Stimulated activated CD4-positive, alpha-beta T cell treated with anti-CD3 and anti-CD28 coated beads, Interleukin-15, amount 100 ng/mL, for 1 hour (primary cell): ENCODE measurements at places on chromosomes 11 and 22.
A peak's percentile ranks its signal among the peaks of the same experiment; 100 is the strongest.

GRCh38 chr11:73359341-73359740 lies 16.9 kb upstream of the RELT start:
- no peak for DNase-seq

DNA sequence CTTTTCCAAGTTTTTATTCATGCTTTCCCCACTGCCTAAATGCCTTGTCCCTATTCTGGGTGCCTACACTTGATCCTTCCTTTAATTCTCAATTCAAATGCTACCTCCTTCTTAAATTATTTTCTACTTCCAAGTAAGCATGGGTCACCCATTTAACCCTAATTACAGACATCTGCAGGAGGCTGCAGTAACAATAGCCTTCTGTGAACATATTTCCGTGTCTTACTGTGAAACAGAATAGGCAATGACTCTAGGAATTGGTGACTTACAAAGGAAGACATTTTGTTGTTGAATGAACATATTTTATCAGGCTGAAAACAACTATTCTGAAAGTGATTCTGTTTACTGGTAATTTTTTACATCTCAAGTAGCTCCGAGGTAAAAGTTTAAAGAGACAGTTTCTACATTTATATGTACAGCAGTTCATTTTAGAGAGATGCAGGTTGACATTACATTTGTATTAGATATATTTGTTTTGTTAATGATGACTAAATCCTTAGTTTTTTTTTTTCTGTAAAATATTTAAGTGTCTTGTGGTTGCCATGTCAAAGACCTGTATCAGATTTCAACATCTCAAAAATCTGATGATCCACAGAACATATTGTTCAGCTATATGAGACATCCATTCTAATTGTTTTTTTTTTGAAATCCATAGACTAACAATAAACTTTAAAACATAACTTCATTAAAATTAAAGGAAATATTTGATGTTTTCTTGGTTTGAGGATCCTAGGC lies 316.8 kb downstream of the CASP12 start:
- no peak for DNase-seq

DNA sequence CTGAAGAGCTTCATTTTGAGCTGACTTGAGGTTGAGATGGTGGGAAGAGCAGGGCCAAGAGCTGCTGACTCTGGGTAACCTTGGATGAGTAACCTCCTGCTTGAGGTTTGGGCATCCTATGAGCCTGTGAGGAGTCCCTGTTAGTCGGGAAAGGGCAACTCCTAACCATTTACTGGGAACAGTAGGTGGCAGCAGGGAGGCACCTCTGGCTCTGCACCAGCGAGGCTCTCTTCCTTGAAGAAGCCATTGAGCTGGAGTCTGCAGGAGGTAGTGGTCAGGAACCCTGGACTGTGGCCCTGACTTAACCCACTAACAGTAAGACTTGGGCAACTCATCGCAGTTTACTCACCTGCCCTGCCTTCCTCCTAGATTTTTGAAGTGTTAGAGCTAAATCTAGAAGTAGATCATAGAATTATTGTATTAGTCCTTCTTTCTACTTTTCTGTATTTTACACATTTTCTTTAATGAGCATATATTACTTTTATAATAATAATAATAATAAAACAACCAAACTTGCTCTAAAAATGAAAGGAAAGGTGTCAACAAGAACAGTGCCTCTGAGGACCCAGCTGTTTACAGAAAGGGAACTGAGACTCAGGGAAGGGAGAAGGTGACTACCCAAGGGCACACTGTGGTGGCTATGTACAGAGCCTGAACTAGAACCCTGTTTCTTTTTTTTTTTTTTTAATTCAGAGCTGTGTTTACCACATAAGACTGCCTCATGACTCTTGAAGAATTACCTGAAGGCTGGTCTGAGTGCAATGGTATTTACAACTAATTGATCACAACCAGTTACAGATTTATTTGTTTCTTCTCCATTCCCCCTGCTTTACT lies 47.5 kb downstream of the MEI1 start:
- peak; percentile 9 for DNase-seq

DNA sequence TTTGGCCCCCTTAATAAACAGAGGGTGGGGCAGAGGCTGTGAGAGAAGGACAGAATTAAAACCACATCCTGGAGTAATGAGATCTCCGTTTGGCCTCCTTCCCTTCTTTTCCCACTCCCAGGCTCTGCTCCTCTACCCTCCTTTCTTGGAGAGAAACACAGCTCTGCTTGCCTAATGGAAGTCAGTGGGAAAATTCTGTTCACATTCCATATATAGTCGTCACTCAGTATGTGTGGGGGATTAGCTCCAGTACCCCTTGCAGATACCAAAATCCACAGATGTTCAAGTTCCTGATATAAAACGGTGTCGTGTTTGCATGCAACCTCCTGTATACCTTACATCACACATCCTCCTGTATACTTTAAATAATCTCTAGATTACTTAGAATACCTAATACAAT lies 37.6 kb upstream of the THY1 start:
- DNase-seq: no peak

GRCh38 chr11:69683764-69684333 lies 8.7 kb upstream of the LTO1 start:
- DNase-seq: no peak

DNA sequence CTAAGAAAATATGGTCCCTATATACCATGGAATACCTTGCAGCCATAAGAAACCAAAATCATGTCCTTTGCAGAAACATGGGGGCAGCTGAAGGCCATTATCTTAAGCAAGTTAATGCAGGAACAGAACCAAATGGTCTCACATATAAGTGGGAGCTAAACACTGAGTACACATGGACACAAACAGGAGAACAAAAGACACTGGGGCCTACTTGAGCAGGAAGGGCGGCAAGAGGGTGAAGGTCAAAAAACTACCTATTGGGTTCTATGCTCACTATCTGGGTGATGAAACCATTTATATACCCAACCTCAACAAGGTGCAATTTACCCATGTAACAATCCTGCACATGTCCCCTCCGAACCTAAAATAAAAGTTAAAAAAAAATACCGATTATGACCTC lies 22.5 kb downstream of the GAS2 start:
- DNase-seq: no peak

- no peak for DNase-seq
Measured at GRCh38 chr11:26245046-26245445, 86.9 kb upstream of the ANO3 start.

- DNase-seq: no peak
Measured at GRCh38 chr11:12529793-12530192, 144.4 kb upstream of the TEAD1 start.

DNA sequence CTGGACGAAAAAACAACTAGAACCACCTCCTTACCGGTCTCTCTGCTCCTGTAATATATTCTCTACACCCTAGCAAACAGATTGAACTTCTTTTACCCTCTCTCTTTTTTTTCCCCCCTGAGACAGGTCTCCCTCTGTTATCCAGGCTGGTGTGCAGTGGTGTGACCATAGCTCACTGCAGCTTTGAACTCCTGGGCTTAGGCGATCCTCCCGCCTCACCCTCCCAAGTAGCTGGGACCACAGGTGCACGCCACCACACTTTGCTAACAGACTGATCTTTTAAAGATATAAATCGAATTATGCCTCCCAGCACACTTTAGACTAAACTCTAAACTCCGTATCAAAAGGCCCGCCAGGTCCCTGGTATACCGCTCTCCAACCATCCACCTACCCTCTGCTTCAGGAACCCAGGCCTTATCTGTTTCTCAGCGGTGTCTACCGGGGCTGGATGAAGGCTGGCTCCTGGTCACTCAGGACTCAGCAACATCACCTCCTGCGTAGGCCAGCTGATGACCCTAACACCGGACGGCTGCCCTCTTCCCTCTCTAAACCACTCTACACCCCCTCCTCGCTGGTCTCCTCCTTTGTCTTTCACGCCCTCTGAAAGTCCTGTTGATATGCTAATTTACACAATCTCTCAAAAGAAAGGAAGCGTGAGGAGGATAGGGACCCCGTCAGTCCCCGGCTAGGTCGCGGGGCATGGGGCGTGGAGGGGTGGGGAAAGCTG lies 745 bp downstream of the C22orf39 start:
- no peak for DNase-seq

- no peak for DNase-seq
Measured at GRCh38 chr22:33438273-33438672, 380.1 kb upstream of the SYN3 start.

DNA sequence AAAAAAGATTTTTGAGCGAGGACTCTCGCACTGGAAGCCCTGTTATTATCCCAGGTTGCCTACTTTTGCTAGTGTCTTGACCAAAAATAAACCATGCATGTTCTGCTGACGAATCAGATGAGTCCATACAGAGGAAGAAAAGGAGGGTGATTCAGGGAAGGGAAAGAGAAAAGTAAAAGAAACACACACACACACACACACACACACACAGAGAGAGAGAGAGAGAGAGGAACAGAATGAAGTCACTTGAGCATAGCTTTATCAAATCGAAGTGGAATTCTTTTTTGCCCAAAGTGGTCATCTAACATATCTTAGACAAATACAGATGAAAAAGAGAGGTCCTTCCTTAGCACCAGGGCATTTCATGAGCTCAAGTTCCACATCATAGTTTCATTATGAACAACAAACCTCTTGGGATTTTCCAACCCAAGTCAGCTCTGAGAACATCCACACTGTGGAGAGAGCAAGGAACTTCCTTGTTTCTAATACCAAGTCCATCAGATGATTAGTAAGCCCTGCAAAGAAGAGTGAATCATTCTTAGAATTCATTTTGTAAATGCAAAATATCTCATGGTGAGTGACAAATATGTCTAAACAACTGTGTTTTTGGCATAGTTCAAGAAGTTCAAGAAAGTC lies 7.7 kb upstream of the MMP12 start:
- no peak for DNase-seq

DNA sequence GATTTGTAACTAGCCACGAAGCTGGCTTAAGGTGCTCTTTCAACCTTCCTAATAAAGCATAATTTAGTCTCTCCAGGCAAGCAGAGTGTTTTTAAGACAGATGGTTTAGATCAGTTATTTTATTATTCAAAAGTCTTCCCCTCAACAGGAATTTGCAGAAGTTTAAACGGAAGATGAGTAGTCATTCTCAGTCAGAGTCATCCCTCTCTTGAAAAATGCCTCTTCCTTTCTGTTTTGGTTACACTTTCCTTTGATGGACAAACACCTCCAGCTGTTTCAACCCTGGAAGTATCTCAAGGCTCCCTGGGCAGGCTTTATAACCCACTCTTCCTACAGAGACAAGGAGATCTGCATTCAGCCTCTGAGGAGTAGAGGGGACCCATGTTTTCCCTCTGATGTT lies 60.3 kb upstream of the POU2AF2 start:
- no peak for DNase-seq

- no peak for DNase-seq
Measured at GRCh38 chr11:69321877-69322361, 28.0 kb downstream of the MYEOV start.

- DNase-seq: peak; percentile 62
Measured at GRCh38 chr22:45435544-45436139, 22.1 kb downstream of the RIBC2 start.

DNA sequence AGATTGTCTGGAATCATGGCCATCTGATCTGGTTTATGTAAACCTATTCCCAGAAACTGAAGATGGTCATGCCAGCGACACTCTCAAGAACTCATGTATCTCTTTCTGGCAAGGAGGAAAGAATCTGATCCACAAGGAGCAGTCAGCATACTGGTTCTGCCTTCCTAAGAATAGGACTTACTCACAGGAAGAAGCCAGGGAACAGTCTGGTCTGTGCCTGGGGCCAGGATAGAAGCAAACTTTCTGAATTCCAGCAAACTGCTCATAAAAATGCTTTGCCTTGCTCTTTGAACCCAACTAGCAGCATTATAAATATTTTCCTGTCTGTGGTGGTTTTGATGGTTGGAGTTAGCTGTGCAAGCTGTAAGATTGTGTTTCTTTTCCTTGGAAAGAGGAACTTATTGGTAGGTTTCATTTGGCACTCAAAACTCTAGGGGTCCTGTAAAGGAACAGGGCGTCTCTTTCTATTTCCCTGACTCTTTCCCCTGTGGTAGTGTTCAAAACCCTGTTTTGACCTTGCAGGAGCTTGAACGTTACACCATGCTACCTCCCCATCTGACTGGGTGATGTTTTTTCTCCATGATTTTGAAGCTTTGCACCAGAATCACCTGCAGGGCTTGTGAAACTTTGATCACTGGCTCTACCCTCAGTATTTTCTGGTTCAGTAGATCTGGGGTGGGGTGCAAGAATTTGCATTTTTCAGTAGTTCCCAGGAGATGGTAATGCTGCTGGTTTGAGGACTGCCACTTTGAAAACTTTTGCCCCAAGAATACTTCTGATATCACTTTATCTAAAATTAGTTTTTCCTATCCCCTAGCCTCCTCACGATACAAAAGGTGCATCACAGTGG lies 627.8 kb upstream of the ANO5 start:
- DNase-seq: no peak

DNA sequence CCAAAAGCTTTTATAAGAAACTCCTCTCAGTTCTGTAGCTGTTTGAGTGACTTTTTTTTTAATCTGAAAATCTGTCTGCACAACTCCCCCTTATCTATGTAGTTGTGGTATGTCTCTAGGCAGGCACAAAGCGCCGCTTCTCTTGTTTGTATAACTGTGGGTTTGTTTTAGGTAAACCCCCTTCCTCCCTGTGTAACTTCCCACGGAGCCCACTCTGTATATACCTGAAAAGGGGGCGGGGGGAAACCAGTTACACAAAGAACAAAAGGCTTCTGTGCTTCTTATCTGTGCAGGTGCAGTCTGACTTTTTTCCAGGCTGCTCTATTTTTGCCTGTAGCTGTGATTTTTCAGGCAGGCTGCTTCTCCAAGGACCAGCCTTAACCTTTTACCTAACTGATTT lies 13.2 kb downstream of the OR10AG1 start:
- no peak for DNase-seq

GRCh38 chr11:1863352-1864216 lies 10.7 kb downstream of the LSP1 start:
- DNase-seq: no peak

- no peak for DNase-seq
Measured at GRCh38 chr11:16070573-16070972, 285.8 kb downstream of the SOX6 start.

DNA sequence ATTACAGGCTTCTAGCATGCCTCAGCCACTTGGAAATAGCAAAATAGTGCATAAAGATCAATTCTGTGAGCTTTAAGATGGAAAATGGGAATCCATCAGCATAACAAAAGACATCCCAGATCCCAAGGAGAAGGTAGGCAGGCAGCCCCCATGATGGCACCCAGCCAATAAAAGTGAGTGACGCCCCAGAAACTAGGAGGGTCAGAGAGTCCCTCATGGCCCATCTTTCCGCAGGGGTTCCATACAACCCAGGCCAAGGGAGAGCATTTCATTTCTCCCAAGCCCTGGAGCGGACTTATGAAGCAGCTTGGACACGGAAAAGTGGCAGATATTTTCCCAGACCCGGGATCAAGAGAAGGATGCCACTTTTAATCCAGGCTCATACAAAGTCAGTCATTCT lies 93.3 kb downstream of the ZC3H12C start:
- DNase-seq: no peak

DNA sequence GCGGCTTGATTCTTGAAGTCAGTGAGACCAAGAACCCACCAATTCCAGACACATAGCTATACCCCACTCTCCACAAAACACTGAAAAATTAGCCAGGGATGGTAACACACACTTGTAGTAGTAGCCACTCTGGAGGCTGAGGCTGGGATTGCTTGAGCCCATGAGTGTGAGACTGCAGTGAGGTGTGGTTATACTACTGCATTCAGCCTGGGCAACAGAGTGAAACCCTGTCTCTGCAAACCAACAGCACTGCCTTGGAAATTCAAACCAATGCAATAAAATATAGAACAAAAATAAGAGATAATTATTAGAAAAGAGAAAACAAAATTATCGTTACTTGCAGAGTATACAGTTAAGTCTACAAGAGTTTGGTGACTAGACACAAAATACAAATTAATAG lies 20.2 kb upstream of the PRDM10 start:
- no peak for DNase-seq
